ENCODE measurements at places on chromosomes 12 and 14. TPM values are rescaled to one million over a fixed set of nuclear protein-coding genes. Genes with fewer than 3 reads are reported as not detected.

The KLRC1 gene
- total RNA-seq, result not detected

The PGF gene
- 0.94 TPM for total RNA-seq

The IL31 gene
- total RNA-seq, result not detected

The RIPK3 gene
- not detected for total RNA-seq

The C3AR1 gene
- total RNA-seq, result 0.63 TPM

The KLHL33 gene
- total RNA-seq, result under 0.01 TPM

The LUM gene
- 4.4 TPM for total RNA-seq

The EIF2S3B gene
- total RNA-seq, result 0.94 TPM

The AKAP5 gene
- 19.1 TPM for total RNA-seq

The WNT1 gene
- not detected for total RNA-seq

The TAS2R7 gene
- 0.94 TPM for total RNA-seq
